ENCODE measurements at places on chromosomes 3 and 15.

DNA sequence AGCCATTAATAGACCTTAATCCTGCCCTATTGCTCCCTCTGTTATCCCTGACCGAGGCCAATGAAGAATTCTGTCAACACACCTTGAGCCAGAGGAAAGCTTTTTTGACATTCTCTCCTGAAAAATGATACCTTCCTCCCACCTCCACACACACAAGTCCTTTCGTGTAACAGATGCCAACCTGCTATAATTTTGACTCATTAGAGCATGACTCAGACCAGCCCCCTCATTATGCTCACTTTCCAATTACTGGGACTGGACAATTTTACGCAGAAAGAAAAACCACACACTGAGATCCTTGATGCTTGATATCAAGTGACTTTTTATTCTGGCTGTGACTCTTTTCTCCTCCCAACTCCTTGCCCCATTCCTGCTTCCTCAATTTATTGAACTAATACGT lies 50.9 kb downstream of the LSAMP start:
- no peak for DNase-seq

DNA sequence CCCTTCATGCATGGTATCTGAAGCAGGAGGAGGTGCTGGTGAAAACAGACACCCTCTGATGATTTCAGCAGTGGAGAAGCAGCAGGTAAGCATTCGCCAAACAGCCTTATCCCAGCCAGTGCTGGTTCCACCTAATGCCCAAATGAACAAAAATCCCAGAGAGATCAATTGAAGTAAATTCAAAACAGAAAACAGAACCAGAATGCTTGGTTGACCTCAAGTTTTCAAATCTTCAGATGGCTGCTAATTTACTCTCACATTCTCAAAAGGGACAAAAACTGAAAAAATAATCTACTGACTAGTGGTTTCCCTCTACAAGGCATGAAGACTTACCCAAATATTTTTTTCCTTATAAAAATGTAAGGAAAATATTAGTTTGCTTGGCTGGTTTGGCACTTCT lies 87.0 kb upstream of the MYO5C start:
- no peak for DNase-seq

DNA sequence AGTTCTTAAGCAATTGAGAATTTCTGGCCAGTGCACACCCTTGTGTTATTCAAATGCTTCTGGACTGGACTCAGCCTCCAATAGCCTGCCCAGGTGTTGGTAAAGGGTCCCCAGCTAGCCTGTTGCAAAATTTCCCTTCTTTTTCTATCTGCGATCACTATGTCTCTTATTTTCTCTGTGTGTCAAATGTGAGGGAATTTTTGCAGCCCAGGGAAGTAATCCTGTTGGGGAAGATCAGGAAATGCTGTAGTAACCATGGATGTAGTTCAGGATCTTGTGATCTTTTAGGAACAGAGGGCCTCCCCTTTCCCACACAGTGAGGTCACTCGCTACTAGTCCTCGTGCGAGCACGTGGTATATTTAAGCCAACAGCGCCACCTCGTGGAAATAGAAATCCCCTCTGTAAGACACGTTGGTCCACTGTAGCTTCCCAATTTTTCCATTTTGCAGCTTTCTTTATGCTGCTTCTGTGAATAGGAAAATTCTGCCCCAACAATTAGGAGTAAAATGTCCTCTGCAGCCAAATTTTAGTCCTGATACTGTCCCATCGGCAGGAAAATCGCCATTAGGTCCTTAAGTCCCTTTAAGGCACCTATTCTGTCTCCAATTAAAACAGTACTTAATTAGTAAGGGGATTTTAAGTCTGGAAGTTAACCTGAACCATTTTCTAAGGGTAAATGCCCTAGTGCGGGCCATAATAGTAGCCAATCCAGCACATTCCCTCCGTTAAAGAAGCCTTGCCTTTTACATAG lies 4.0 kb upstream of the SMCO1 start:
- no peak for DNase-seq

DNA sequence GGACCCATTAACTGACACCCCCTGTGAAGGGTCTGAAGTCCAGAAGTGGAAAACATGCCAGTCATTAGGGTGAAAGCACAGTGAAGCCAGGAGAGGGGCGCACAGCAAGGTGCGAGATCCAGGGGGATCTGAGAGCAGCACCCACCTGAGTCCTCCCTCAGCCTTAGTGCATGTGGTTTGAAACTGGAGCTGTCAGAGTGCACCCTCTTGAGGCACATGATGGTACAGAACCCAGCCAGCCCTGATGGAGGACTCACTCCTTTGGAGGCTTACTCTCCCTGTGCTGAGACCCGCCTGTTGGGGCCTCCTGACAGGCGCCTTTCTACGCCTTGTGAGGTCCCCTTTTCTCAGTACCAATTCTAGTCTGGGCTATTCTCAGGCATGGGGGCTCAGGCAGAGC lies 77.8 kb downstream of the IL20RB start:
- no peak for DNase-seq

DNA sequence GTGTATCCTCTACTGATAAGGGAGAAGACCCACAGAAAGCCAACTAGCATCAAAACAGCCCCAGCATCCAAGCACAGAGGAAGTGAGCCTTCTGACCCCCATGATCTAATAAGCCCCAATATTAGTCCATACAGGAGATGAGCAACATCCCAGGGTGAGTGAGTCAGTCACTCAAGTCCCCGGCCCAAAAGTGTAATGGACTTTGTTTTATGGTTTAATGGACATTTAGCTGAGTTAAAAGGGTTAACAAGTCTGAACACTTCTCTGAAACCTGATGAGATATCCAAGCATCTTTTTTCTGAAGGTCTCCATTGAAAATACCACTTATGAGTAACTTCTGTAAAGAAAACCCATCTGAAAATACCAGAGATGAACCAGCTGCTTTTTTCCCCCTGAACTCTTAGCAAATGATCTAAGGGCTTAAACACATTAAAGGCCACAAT lies 115.6 kb downstream of the GREM1 start:
- DNase-seq, result no peak

DNA sequence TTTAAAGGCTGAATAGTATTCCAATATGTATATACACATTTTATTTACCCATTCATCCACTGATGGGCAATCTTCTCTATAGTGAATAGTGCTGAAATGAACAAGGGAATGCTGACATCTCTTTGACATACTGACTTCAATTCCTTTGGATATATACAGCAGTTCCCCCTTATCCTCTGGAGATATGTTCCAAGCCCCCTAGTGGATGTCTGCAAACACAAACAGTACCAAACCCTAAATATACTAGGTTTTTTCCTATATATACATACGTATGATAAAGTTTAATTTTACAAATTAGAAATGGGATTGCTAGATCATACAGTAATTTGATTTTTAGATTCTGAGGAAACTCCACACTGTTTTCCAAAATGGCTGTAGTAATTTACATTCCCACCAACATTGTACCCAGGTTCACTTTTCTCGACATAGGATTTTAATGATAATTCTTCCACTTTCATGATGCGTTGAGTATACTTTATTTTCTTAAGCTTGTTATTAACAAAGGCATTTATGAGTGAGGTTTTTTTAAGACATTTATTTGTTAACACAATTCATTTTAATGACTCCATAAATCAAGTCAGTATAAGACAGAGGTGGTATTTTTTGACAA lies 38.2 kb downstream of the VPS13C start:
- DNase-seq, result no peak

GRCh38 chr15:95131131-95131556 lies 899.8 kb downstream of the MCTP2 start:
- DNase-seq, result no peak

GRCh38 chr3:4824926-4825325 lies 154.3 kb upstream of the BHLHE40 start:
- no peak for DNase-seq

GRCh38 chr3:122858373-122858772 lies 63.5 kb downstream of the SLC49A4 start:
- peak; percentile 75 for DNase-seq

GRCh38 chr3:134352031-134352671 lies 22.1 kb downstream of the AMOTL2 start:
- DNase-seq, result no peak

DNA sequence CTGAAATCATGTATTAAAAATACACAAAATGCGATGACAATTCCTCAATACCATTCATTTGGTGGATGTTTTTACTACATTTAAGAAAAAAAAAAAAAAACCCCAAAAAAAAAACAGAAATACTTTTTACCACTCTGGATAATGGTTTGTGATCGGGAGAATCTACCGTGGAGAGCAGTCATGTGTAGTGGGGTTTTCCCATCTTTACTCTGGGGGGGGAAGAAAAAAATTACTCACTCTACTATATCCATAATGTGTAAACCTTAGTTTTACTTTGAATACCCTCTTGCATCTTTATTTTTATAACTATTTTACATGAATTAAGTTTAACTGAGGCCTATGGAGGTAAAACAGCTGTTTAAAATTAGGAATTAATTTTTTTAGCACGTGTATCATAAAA lies 83.3 kb downstream of the ANKRD28 start:
- DNase-seq, result no peak

DNA sequence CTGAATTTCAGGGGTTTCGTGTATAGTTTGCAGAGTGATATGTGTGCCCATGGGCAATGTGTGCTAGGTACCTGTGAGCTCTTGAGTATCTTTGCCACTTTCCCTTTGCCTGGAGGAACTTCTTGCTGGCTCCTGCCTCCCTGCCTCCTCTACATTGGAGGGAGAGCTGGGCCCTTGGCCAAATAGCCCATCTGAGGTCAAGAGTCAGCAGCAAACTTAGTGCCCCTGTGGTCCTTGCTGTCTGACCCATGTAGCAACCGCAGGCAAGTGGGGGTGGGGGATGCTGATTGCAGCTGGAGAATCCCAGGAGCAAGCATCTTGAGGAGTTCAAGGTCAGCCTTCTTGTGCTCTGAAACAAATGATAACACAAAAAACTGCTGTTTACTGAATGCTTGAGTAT lies 5.4 kb upstream of the TBC1D21 start:
- DNase-seq, result no peak

GRCh38 chr3:63724987-63725386 lies 72.5 kb downstream of the SNTN start:
- no peak for DNase-seq

- no peak for DNase-seq
These were observed 33.0 kb upstream of the SLC12A8 start for GRCh38 chr3:125245521-125245920.

GRCh38 chr3:4655145-4656045 lies 162.2 kb downstream of the ITPR1 start:
- no peak for DNase-seq

DNA sequence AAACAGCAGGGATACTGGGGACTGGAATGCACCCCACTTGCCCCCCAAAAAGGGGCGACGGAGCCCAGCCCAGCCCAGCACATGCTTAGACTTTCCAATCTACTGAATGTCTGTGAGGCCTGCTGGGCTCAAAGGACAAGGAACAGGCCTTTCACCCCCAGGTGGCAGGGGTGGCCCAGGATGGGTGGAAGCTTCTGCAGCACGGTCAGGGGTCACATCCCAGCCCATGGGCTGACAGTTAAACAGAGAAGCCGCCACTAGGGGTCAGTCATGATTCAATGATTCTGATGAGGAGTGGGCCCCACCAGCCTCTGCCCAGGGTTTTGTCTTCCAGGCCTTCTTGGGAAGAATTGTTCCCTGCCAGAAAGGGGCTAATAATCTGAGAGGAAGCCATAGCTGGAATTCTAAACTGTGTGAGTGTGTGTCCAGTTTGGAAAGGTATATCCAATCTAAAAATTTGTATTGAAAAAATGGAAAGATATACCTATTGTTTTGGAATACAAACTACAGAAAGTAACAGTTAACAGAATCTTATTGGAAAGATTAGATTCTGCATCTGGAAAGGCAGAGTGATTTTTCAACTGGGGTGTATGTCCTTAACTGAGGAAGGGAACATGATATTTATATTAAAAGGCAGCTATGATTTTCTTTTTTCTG lies 2.2 kb downstream of the CHRNB4 start:
- peak; percentile 88 for DNase-seq

DNA sequence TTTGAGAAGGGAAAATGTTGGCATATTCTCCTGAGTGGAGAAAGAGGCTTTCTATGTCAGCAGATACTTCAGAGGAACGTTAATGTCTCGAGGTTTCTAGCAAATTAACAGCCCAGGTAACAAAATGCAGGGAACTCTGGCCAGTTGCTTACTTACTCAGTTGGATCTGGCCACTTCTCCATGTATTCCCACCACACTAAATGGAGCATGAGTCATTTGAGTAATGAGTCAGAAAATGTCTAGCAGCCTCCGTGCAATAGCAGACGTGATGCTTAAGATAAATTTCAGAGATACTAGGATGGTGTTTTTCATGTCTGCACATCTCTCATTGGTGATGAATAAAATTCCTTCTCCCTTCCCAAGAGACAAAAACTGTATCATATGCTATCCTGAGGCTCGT lies 671.5 kb downstream of the FHIT start:
- DNase-seq, result no peak

DNA sequence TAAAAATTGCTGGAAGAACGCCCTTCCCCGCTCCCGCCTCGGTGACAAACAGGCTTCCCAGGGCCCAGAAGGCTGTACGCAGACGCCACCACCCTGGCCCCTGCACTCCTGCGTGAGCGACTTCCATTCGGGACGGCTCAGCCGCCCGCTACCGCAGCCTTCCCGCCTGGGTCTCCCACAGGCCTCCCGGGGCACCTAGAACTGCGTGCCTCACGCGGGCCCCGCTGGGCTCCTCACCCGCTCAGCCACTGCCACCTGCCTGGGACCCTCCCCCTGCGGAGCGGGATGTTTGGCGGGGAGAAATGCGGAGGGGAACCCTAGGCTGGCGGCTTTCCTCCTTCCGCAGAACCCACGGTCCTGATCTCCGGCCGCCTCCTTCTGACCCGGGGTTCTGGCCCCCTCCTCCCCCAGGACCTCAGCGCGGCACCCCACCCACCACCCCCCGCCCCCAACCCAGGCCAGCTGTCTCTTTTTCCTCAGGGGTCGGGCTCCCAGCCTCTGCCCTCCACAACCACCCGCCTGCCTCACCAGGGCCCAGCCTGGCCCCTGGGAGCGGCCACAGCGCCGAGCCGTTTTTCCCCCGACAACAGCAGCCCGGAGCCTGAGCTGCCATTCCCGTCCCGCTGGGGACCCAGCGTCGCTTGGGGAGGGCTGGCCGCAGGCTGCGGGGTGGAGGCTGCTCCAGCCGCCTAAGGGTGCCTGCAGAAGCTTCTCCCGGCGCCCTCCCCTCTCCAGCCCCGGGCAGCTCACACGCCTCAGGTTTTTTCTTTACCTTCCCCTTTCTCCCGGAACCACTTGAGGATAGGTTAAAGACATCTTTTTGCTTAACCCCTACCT lies 27.6 kb upstream of the RAB7A start:
- peak; percentile 71 for DNase-seq

DNA sequence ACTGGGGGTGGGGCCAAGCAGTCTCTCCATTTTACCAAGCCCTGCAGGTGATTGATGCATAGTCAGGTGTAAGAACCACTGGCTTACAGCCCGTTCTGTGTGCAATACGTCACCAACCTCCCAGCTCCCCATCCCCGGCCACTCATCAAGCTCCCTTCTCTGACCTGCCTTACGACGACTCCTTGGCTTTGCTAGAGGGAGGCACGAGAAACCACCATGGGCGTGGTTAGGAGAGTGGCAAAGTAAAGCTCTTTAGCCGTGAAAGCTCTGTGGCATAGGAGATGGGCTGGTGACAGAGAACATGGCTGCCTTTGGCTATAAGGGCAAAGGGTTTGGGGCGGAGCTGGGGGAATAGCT lies 109.1 kb downstream of the BDH1 start:
- no peak for DNase-seq
